Stimulated activated CD8-positive, alpha-beta memory T cell treated with anti-CD3 and anti-CD28 coated beads, Interleukin-15, amount 100 ng/mL, for 1 hour (primary cell): ENCODE measurements at places on chromosomes 4 and X.
A peak's percentile ranks its signal among the peaks of the same experiment; 100 is the strongest.

DNA sequence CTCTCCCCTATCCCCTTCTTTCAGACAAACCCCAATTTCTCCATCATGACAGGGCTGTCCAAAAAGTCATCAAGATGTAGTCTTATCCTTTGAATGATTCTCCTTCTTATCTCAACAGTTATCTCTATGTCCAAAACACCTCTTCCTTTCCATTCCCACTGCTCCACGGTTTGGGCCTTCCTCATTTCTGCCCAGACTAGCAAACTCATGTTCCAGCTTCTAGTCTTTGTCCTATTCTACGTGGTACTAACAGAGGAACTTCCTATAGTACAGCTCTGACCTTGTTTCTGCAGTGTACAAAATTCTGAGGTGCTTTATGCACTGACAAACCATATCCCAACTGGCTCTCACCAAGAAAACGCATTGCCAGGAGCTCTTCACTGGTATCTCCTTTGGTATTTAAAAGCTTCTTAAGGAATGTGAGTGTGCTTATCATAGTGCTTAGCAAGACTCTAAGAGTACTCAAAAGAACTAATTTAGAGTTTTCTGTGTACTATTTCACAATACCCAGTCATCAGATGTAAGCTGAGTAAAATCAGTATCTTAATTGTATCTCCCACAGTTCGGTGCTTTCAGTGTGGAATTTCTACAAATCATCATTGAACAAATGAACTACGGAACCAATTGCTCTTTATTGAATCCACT lies 65.5 kb downstream of the MAML3 start:
- DNase-seq, result no peak

- DNase-seq, result no peak
Measured at GRCh38 chr4:175103403-175103802, 185.2 kb downstream of the ADAM29 start.

DNA sequence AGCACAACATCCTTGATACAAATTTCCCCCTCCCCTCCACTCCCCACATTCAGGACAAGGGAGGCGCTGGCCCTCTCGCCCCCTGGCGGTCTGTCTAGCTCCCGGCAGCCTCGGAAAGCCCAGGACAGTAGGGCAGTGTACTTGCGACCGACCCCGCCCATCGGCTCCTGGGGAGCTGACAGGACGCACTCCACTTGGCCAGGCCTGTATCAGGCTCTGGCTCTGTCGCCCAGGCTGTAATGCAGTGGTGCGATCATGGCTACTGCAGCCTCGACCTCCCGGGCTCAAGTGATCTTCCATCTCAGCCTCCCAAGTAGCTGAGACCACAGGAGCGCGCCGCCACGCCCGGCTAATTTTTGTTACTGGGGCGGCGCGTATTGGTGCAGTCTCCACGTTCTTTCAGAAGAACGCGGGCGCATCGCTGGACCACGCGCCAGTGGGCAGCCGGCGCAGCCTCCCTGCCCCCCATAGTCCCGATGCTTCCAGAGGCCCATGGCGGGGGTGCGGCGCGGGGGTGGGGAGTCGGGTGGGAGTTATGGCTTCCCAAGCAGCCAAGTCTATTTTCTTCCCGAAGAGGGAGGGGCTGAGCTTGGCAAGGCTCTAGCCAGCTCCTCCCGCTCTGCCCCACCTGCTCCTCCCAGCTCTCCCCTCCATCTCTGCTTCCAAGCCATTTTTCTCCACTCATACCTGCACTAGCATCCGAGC lies 7.8 kb upstream of the AKAP14 start:
- DNase-seq, result peak; percentile 19

DNA sequence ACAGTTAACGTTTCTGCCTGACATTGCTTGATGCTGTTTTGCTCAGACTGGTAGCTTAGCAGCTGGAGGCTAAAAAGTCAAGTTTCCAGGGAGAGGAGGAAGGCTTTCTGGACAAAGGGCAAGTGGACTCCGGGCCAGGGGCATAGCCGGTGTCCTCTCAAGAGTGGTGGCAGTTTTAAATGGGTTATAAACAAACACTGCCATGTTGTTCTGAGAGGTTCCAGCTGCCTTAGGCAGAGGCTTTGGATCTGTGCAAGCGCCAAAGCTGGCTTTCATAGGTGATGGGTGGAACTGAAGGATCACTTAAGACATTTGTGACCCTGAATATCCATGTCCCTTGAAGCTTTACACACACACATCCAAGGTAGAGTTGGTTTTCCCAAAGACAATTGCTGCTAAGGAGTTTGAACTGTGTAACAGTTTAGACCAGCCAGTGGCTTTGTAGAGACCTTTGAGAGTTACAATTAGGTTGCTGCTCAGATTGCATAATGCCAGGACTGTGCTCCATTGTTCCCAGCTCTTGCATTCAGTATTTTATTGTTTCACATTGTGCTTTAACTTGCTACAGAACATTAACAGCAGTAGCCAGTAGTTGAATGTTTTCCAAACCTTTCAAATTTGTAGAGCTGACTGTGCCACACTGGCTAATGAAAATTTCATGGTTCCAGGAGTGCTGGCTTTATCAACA lies 54.1 kb upstream of the AP1S2 start:
- DNase-seq, result no peak

GRCh38 chr4:76226418-76226817 lies 12.8 kb upstream of the SCARB2 start:
- DNase-seq, result no peak

DNA sequence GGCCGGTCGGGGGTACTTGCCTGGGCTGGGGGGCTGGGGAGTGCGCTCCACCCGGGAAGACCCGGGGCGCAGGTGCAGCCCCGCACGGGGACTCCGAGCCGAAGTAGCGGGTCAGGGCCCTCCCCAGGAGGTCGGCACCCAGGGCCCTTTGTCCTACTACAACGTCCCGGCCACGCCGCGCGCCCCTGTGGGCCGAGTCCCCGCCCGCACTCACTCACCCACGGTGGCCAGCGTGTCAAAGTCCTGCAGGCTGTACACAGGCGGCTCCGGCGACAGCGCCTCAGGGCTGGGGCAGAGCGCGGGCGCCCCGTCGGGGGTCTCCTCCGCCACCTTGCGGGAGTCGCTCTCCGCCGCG lies 602 bp downstream of the PRKX start:
- no peak for DNase-seq

DNA sequence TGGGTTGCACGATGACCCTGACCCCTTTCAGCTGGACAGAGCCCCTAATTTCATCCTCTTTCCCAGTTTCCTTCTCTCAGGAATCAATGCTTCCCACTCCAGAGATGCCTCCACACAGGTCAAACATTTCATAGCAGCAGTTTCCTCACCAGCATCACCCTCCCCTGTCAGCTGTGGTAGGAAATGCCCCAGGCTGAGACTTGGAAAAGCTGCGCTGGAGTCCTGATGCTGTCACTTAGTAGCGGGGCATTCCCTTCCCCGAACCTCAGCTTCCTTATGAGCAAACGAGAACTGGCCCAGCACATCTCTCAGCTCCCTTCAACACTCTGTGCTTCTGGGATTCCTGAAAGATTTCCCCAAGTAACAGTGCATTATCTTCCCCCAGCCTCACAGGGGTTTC lies 2.7 kb downstream of the GJB1 start:
- no peak for DNase-seq

- DNase-seq, result no peak
Measured at GRCh38 chr4:138757432-138757831, 258.1 kb upstream of the NOCT start.
